ENCODE measurements at places on chromosomes 4 and X.

DNA sequence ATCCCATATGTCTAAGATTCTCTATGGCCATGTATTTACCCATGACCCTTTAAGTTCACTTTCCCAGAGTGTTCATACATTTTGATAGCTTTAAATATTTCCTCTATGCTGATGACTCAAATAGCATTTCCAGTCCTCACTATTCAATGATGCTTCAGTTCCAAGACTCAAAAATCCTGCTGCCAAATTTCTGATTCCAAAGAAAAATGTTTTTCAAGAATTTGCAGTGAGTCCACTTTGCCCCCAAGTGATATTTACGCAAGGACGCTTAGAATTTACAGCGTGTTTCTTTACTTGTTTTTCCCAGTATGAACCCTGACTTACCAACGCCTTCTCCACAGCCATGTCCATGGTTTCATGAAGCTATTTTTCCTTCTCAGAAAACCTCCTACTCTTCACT lies 127.9 kb upstream of the PCDH18 start:
- peak; percentile 33 for DNase-seq

- DNase-seq: no peak
Observed at GRCh38 chr4:29861307-29861706, 858.9 kb upstream of the PCDH7 start.

GRCh38 chr4:86118711-86119110 lies 241.1 kb downstream of the MAPK10 start:
- DNase-seq: peak; percentile 24

DNA sequence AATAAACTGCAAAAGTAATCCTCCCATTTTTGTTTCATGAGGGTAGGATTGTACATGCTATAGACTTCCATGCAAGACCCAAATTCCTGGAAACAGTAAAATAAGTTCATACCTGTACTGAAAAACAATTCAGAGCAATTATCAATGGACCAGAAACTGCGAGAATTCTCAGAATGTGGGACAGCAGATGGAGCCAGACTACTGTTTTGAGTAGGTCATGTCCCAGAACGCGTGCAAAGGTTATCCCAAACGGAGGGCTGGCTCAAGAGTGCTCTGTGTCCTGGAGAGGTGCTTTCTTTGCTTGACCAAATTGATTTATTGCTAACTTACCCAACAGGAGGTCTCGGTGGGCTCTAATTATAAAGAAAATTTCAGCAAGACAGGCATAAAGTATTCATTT lies 1.7 kb upstream of the MAGEH1 start:
- peak; percentile 1 for DNase-seq

GRCh38 chr4:140870427-140870826 lies 114.2 kb upstream of the TBC1D9 start:
- DNase-seq: no peak

DNA sequence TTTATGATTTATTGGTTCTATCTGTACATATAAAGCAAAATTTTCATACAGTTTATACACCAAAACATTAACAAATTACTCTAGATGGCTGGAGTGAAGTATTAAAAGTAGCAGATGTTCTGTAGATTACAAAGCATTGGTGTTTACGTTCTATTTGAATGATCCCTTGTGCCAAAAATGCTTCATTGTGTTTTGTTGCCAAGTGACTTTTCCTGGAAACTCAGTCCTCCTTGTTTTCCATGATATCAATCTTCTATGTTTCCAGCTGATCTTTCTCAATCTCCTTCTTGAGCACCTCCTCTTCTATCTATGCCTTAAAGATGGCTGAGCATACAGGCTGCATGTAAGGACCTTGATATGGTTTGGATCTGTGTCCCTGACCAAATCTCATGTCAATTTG lies 263.6 kb upstream of the CTSO start:
- no peak for DNase-seq

DNA sequence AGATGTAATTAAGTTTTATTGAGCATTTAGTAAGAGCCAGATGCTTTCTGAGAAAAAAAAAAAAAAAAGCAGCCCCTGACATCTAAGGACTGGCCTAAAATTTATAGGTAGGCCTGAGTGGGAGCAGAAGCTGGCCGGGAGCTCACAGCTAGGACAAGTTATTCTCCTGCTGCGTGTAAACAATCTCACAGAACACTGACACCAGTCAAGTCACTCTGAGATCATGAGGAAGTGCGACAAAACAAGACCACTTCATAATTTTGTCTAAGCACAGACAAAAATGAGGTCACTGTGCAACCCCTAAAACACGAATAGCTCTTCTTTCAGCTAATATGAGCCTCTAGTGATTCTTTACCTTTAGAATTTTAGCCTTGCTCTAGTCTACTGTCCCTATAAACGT lies 15.3 kb upstream of the NSUN7 start:
- DNase-seq: no peak

DNA sequence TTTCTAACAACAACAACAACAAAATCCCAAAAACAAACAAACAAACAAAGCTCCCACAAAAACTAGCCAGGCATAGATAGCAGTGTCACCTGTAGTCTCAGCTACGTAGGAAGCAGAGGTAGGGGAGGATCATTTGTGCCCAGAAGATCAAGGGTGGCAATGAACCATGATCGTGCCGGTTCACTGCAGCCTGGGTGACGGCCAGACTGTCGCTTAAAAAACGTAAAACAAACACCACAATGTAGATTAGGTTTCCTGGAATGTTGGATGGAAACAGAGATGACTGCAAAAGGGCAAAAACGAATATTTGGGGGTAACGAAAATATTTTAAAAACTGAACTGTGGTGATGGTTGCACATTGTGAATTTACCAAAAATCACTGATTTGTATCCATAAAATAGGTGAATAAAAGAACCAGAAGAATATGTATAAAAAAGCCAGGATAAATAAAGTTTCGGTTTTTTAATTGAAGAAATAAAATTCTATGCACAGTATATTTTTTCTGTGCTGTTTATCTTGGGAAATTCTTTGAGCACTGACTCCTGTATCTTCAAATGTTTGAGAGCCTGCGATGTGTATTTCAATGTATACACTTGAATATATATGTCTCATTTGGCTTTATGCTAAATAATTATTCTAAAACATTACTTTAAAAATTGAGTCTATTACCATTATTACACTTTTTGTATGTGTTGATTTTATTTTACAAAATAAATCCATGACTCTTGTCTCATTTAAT lies 1477.0 kb downstream of the PCDH7 start:
- DNase-seq: no peak

DNA sequence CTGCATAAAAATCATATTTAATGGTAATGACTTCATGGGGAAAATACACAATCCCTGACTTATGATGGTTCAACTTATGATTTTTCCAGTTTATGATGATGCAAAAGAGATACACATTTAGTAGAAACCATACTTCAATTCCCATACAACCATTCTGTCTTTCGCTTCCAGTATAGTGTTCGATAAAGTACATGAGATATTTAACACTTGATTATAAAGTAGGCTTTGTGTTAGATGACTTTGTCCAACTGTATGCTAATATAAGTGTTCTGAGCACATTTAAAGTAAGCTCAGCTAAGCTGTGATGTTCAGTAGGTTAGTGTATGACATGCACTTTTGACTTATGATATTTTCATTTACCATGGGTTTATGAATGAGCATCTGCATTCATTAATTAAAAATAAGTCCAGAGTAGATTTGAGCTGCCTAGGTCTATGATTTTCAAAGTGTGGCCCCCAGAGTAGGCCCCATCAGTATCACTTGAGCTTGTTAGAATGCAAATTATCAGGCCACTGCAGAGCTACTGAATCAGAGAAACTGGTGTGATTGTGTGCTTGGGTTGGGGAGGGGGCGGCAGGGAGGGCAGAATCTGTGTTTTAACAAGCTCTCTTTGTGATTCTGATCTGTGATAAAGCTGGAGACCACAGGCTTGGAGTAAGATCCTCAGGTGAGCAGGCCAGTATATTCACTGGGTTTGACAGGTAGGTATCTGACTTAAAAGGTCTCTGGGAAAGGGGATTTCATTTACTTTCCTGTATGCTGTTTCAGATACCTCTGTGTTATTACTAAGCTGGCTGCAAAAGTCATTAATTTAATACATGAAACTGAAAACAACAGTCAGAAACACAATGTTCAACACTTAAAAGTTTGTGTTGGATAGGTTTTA lies 8.4 kb downstream of the ATP10D start:
- no peak for DNase-seq

DNA sequence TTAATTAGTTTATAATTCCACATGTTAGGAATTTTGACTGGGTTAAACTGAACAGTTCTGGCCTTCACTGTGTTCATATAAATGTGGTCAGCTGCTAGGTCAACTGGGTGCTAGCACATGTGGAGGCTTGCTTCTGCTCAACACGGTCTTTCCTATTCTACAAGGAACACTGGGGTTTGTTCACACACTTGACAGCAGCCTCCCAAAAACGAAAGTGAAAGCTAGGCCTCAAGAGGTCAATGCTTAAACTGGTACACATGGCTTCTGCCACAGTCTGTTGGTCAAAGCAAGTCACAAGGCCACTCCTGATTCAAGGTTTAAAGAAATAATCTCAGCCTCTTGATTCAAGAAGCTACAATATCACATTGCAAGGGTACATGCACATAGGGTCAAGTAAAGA lies 126.5 kb downstream of the QDPR start:
- DNase-seq: peak; percentile 23

- DNase-seq: no peak
Observed at GRCh38 chrX:154403858-154404257, 5.2 kb downstream of the DNASE1L1 start.

DNA sequence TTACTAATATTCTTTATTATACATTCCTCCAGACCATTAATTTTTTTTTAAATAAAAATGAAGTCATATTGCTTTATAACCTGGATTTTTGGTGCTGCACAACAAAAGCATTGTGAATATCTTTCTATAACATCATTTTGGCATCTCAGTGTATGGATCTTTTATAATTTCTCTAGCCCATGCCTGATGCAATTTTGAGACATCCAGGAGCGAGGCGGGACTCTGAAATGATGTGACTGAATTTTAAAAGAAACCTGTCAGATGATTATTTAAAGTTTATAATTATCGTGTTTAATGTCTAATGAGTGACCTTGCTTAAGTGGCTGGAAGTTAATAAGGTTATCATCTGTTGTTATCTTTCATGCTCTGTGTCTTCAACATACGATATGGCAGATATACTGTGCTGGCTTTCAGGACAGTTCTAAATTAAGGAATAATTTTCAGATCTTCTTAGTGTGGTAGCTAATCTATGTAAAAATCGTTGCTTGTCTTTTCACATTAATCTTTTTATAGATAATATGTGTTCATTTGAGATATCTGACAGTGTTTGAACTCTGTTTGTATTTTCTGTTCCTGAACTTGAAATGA lies 58.8 kb downstream of the KIT start:
- no peak for DNase-seq

GRCh38 chrX:102558607-102559006 lies 40.7 kb upstream of the ARMCX5 start:
- no peak for DNase-seq

Measured in GM03348 (cell line).